ENCODE measurements at places on chromosomes 11 and 22.

GRCh38 chr11:120828847-120829246 is 195.1 kb upstream of the TBCEL start:
- no peak for DNase-seq

GRCh38 chr22:32827049-32827602 is 25.6 kb downstream of the TIMP3 start:
- no peak for DNase-seq

DNA sequence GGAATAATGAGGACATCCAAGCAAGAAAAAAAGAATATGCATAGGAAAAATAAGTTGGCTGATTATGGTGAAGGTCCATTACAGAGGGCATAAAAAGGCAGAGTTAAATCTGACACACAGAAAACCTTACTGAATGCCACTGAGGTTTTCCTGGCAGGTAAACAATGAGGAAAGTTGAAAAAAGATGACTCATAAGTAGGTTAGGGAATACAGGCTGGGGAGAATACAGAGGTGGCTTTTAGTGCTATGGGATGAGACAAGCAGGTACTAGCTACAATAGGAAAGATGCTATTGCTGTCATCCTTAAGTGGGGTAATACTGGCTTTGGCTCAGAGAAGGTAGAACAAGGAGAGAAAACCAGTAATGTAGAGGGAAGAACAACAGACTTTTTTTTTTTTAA is 44.7 kb downstream of the CSTF3 start:
- DNase-seq = no peak

GRCh38 chr11:61862714-61863547 is 28.4 kb downstream of the FADS3 start:
- DNase-seq = no peak

DNA sequence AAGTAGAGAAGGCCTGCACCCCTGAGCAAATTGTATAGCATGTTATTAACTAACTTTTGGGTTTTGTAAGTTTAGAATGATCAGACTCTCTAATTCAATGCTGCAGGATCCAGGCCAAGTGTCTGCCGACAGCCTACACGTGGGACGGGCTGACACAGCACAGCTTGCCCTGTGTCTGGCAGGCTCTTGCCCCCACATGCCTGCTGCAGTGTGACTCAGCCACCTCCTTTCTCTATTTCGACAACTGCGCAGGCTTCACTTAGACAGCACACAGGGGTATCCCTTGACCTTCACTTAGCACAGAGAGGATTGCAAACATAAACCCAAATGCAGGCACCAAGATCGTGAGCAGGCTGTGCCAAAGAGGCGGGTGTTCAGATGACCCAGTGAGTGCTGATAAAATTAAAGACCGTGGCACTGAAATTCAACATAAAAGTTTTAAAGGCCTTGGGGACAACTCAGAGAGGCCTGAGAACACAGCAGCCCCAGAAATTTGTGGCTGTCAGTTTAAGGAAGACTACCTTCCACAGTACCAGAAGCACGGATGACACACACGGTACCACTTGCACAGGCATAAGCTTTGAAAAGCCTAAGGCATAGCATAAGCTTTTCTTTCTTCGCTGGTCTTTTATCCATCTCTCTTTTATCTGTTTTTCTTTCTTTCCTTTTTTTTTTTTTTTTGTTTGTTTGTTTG is 37.8 kb downstream of the SCN3B start:
- no peak for DNase-seq

- DNase-seq = no peak
These were observed 14.7 kb downstream of the DEPDC5 start for GRCh38 chr22:31768422-31769059.

- no peak for DNase-seq
These were observed 75.7 kb downstream of the GRAMD1B start for GRCh38 chr11:123505546-123506299.

DNA sequence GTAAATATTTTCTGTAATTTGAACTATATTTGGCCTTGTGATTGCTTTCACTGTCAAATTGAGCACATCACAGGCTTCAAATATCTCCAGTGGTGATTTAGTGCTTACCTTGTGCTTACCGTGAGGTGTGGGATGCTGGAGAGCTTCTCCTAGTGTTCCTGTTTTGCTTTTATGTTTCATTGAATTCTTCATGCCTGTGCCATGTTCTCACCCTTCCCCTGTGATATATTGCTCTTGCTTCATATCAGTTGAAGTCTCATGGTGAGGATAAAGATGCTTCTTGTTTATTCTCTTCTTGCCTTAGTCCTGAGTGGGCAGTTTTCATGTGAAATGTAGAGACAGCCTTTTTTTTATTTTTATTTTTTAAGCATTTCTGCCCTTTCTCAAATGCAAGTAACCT is 198.0 kb upstream of the PDGFD start:
- DNase-seq = no peak

- DNase-seq = no peak
These were observed 15.8 kb downstream of the IGLL1 start for GRCh38 chr22:23564276-23564675.

DNA sequence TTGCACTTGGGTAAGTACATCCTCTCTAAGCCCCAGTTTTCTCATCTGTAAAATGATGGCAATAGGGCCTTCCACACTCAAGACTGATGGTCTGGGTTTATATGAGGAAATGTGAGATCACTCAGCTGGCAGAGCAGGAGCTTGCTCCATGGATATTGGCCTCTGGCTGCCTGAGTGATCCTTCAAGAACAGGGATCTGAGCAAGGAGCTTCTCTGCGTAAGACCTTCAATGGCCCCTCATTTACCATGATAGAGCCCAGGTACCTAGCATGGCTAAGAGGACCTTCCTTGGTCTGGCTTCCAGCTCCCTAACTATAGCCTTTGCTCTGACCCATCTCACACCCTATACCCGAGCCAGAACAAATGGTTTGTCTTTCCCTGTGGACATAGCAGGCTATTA is 5.5 kb downstream of the ROBO4 start:
- DNase-seq = no peak

DNA sequence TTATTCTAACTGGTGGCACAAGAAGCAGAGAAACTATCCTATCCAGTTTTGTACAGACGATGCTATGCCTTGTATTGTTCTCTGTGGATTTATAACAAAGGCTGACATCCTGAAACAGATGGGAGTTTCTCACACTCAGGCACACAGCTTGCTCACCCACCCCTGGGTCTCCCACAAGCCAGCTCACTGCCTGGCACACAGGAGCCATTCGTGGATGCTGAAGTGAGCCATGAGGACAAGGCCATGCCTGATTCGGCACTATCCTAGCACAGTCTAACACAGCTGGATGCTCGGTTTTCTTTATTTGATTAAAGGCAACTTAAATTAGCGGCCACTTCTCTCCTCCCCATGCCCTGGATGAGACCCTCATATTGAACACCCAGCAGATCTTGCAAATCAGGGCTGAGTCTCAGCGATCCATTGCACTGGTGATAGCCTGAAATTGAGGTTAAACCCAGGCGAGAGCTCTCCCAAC is 25.7 kb upstream of the TMPRSS4 start:
- DNase-seq = no peak

- no peak for DNase-seq
These were observed 208.5 kb downstream of the TENM4 start for GRCh38 chr11:79232346-79232745.

GRCh38 chr11:12284316-12285050 is 92.9 kb upstream of the PARVA start:
- DNase-seq = no peak
